Memory B cell (primary cell): ENCODE measurements at places on chromosomes 2 and 18.

- no peak for DNase-seq
Observed at GRCh38 chr2:137437386-137437785, 526.9 kb upstream of the HNMT start.

DNA sequence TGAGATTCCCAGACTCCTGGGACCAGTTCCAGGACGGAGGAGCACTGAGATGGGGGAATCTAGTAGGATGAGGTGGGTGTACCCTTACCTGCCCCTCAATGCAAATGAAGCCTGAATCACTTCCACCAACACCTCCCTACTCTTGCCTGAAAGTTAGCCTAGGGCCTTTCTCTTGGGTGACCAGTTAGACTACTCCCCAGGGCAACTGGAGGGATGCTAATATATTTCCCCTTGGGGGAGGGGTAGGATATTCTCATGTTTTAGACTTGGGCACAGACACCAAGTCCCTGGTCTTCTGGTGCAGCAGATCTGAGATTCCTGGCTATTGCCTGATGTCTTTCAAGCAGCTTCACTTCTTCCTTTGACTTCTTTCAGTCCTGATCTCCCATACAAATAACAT is 334.5 kb downstream of the ALK start:
- no peak for DNase-seq

- no peak for DNase-seq
Observed at GRCh38 chr2:53952519-53952918, 18.3 kb downstream of the PSME4 start.

DNA sequence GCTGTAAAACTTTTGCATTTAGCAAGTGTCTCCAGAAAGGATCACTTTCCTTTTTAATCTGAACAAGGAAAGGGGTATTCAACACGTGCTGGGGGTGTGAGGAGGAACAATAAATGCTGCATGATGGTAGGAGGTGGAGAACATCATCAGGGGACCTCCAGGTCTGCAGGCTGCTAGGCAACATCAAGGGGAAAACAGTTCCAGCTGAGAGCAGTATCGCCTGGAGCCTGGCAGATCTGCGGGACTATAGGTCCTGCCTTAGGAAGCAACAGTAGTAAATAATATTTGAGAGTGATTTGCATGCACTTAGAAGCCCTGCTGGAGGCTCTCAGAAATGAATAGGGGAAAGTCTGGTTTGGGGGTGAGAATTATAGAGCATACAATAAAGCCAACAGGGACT is 175.6 kb downstream of the SUCLG1 start:
- DNase-seq: no peak

DNA sequence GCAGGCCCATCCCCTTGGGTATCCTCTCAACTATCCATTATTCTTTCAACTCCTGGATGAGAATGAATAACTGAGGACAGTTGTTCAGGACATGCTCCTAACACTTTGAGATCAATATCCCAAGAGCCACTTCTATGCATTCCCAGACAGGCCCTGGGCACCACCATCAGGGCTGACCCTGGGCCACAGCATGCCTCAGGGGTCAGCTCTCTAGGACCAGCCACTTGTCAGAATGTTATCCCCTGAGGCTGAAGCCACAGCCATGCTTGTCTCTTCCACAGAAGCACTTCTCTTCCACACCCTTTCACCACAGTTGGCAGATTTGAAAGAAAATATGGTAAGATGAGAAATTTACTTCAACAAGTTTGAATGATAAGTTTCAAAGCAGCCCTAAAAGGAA is 28.7 kb downstream of the SLC14A1 start:
- DNase-seq: no peak

DNA sequence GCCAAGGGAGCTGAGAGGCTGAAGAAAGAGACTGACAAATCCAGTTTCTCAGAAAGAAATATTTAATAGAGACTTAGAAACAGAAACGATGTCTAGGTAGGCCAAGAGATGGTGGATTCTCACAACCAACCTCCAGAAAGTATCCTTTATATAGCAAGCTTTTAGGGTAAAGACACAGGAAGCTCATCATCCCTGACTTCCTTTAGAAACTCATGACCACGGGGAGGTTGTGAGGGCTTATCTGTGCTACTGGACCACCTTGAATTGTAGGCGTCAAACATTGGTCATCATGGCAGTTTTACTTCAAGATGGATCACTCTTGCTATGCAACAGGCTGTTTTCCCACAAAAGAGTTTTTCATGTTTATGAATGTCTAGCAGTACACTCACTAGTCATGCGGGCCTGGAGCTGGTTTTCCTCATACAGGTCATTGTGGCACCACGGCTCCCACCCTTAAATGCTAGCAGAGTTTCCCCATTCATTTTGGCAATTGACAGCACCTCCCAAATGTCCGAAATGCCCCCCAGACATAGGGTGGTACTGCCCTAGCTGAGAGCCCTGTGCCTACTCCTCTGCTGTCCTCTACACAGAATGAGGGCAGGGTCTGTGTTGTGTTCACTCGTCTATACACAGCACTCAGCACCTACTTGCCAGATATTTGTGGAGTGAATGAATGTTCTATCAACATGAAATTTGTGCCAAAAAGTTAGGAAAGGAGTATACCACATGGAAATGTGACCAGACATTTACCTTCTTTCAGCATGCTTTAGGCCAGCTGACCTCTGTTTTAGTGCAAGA is 89.0 kb downstream of the TMEM247 start:
- DNase-seq: no peak
